A172 (cell line): ENCODE measurements at places on chromosomes 16 and 17. TPM values are rescaled to one million over a fixed set of nuclear protein-coding genes. Genes with fewer than 3 reads are reported as not detected.

WDR59 gene
- total RNA-seq, result 8.9 and 17.2 TPM in 2 replicates

GPRC5B gene
- total RNA-seq, result 23.9 and 41.0 TPM in 2 replicates

CACNG3 gene
- total RNA-seq, result not detected in 2 replicates

TMEM235 gene
- not detected in 2 replicates for total RNA-seq

JUP gene
- total RNA-seq, result 64.6 and 78.6 TPM in 2 replicates

PIK3R5 gene
- 0.14 TPM in 1 of 2 replicates, not detected in the other for total RNA-seq

PPP1R1B gene
- total RNA-seq, result not detected in 2 replicates

RAMP2 gene
- total RNA-seq, result not detected in 2 replicates

RAP1GAP2 gene
- total RNA-seq, result 3.8 and 6.4 TPM in 2 replicates

ABCA10 gene
- 0.19 and 1.00 TPM in 2 replicates for total RNA-seq

IL32 gene
- total RNA-seq, result 113 and 115 TPM in 2 replicates

TSPOAP1 gene
- not detected in 2 replicates for total RNA-seq

KRT39 gene
- total RNA-seq, result not detected in 2 replicates

JPH3 gene
- total RNA-seq, result 9.1 and 12.0 TPM in 2 replicates

ZG16 gene
- total RNA-seq, result not detected in 2 replicates

PRSS33 gene
- 0.17 and 0.36 TPM in 2 replicates for total RNA-seq

NPB gene
- total RNA-seq, result 0.77 and 1.8 TPM in 2 replicates

FAM20A gene
- not detected in 2 replicates for total RNA-seq

DHRS7C gene
- not detected in 2 replicates for total RNA-seq

SLC4A1 gene
- total RNA-seq, result not detected in 2 replicates

CLEC18C gene
- 3.3 and 3.6 TPM in 2 replicates for total RNA-seq

CHMP1A gene
- total RNA-seq, result 83.6 and 105 TPM in 2 replicates

AOC2 gene
- total RNA-seq, result 0.10 TPM in 1 of 2 replicates, not detected in the other

DNAI2 gene
- not detected in 2 replicates for total RNA-seq
